Activated CD4-positive, alpha-beta T cell treated with anti-CD3 and anti-CD28 coated beads for 4 hours (primary cell): ENCODE measurements at places on chromosomes 5 and 9.

- peak; percentile 81 for DNase-seq
These were observed 26.1 kb downstream of the IDNK start for GRCh38 chr9:83649080-83649479.

DNA sequence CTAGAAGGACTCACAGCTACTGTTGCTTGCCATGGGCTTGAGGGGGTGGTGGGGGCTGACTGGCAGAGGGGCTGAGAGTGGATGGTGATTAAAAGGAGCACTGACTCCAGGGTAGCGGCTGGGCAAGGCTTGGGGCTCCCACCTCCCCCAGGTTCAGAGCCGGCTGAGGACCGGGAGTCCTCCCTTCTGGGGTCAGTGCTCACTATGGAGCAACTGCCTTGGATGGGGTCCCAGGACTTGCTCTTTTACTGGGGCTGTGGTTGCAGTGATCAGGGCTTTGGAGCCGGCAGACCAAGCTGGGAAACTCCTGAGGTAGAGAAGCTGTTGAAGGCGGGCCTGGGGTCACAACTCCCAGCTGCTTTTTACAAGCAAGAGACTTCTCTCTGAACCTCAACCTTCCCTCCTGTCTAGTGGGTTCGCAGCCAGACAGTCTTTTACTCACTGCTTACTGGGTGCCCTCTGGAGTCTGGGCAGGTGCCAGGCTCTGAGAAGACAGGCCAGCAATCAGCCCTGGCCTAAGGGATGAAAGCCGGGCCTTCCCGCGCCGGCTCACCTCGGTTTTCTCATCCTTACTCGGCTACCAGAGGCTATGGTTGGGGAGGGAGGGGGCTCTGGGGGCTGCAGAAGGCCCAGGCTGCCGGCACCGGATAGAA, 795 bp upstream of the ASS1 start:
- DNase-seq: no peak

GRCh38 chr5:123722451-123722850, 210.5 kb downstream of the CSNK1G3 start:
- no peak for DNase-seq

DNA sequence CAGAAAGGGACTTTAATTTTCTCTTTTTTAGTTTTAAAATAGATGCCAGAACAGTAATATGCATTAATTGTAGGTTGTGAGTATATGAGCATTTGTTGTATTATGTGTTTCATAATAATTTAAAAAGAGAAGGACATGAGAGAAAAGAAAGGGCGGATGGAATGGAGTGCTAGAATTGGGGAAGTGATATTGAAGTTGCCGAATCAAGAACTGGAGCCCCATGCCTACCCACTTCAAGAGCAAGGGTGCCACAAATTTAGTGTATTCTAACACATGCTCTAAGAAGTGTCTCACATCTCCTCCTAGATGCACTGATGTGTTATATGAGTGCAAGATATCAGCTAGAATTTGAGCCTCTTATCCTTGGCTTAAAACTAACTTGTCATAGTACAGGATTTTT, 43.6 kb upstream of the FYB1 start:
- DNase-seq: no peak

GRCh38 chr9:18297056-18297841, 176.7 kb upstream of the ADAMTSL1 start:
- no peak for DNase-seq

GRCh38 chr5:87298692-87299362, 31.1 kb downstream of the RASA1 start:
- DNase-seq: no peak

DNA sequence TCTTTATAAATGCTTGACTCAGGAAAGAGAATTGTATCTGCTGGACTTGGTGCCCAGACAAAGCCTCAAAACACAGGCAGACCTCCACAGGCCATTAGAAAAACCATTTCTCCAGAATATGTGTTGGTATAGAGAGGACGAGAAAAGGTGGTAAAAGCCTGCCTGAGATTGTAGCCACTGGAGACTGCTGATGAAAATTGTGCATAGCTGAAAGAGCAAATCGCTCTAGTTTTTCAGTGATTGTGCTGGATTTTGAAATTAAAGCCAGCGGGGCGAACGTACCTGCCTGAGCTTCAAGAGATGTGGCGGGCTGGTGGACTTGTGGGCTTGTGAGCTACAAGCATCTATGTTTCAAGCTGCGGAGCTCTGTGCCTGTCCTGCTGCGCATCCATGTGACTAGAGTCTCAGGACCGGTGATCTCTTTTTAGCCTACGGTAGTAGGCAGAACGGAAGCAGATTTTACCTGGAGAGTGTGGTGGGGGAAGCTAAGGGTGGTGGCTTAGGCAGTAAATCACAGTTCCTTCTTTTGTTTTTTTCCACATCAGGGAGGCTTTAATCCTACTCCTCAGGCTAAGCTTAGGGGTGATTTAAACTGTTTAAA, 193.6 kb downstream of the SREK1 start:
- no peak for DNase-seq
